ENCODE measurements at places on chromosomes 2 and 18. TPM values are rescaled to one million over a fixed set of nuclear protein-coding genes. Genes with fewer than 3 reads are reported as not detected.

DNA sequence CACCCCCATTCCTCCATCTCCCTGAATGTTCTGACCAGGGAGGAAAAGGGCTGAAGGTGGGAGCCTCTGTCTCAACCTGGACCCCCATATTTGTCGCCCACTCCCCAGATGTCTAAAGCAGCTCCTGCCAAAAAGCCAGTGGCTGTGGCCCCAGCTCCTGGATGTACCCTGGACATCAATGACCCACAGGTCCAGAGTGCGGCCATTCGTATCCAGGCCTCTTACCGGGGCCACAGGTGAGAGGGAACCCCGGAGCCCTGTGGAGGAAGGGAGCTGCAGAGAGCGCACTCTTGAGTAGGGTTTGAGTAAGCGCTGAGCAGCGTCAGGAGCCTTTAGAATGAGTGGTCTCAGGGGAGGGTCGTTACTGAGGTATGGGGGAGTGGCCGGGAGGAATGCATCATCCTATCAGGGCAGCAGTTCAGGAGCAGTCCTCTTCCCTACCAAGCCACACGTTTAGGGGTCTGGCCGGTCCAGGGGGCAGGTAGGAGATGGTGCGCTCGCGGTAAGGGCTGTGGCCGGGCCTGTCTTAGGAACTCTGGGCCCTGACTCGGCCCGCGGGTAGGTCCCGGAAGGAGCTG, 2.4 kb upstream of the GMPPA start:
- no peak for DNase-seq

DNA sequence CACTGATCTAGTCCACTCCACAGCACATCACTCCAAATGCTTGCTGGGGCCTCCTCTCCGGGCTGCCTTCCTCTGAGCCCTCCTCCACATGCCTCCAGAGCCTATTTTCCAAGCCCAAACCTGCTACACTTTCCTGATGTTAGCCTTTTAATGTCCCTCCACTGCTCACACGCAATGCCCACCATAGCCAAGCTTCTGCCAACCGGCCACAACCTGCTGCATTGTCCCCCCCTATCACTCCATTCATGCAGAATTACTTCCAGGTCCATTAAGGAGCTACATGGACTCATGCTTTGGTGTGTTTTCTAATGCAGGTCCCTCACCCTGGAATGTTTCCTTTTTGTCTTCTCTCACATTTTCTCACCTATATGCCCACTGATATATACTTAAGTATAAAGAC, 129.3 kb downstream of the MARCHF4 start:
- no peak for DNase-seq

DNA sequence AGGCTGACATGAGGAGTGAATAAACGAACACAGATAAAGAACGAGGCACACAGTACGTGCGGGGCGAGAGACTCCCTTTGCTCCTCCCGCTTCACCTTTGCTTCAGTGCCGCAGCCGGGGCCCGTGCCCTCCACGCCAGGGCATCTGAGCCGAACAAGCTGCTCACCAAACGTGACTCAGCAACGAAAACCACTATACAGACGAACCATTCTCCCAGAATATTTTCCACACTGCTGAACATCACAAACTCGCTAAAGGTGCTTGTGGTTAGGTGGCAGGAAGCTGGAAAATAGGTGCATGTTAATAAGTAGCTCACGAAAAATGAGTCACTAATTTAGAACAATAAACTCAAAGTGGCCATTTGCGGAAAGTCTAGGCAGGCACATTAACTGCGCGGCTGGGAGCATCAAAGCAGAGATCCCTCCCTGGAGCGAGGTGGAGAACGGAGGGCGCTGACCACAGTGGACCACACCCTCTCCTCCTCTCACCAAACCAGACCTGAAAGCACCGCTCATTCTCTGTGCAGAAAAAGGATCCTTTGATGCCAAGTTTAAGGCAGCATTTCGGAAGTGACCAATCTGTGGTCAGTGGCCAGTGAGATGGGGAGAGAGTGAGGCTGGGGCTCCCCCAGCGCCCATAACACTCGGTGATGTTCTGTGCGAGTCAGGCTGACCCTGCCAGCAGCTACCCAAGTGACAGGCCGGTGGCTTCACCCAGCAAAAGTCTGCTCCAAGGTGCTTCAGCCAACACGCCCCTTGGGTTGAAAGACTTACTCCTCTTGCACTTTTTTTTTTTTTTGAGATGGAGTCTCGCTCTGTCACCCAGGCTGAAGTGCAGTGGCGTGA, 153.2 kb downstream of the HDAC4 start:
- peak; percentile 71 for DNase-seq

DNA sequence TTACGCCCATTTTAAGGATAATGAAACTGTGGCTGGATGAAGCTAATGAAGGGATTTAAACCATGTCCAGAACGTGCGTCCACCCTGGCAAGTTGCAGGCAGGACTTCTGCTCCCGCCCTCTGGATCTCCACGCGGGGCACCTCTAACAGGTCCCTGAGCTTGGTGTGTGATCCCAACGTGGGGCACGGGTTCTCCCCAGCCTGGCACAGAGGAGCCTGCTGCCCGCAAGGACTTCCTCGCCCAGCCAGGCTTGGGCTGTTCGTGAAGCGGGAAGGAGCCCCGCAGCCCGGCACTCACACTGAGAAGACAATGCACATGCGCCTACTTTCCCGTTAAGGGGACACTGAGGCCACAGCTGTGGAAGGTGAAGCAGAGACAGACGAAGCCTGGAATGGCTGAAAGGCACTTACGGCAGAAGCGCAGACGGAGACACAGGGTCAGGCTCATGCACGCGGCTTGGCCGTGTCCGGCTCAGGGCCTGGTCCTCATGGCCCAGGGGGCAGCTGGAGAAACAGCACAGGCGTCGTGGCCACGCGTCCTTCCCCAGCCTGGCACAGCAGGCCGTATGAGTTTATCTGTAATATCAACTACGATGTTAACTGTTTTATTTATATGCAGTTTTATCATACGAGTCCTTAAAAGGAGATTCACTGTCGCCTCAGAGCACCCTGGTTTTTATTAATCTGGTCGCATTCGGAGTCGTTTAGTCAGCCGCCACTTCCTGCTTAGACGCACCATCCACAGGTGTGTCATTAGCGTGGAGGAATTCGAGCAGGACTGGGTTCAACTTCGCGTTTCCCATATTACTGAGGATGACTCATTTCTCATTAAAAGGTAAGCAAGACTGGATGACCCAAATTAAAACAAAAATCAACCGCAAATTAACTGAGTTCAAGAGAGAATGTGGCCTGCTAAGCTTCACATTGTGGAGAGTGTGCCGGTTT, 835.9 kb downstream of the GALR1 start:
- no peak for DNase-seq

Gene NEU4
- total RNA-seq: 0.76 TPM

Gene ANKRD30B
- not detected for total RNA-seq

Gene LONRF2
- 6.3 TPM for total RNA-seq

DNA sequence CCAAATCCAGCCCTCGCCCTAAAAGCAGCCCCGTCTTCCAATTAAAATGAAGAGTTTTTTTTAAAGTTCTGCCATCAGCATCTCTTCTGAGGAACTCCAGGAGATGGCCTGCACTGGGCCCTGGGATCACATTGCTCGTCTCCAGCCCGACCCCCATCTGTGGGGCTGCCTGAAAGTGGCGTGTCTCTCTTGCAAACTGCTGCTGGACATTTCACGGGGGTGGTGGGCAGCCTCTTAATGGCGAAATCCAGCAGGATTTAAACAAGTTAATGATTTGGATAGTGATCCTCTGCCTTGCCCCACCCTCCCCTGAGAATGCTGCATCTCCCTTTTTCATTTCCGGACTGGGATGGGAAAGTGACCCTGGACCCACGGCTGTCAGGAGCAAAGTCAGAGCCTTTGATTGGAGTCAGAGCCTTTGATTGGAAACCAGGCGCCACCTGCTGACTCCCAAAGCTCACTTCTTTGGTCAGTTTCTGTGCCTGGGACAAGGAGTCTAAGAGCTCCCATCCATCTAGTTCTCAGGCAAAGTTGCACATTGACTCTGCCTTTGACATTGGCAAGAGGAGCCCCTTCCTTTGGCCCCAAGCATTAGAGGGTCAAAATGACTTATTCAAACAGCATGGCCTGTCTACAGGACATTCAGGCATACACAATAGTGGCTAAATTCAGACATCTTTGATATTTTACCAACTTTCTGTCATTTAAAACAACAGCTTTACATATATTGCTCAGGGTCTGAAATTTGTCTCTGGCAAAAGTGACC, 155.2 kb downstream of the SH3BP4 start:
- DNase-seq: peak; percentile 84
